Cerebellar nuclear complex (tissue), 1 donor: ENCODE measurements at places on chromosomes 13 and 19.

- no peak for DNase-seq
Observed at GRCh38 chr13:79112016-79112415, 294.0 kb downstream of the RBM26 start.

GRCh38 chr13:97226788-97227627 is 4.9 kb downstream of the MBNL2 start:
- DNase-seq = no peak

GRCh38 chr13:81714513-81714912 is 1373.6 kb upstream of the SPRY2 start:
- DNase-seq = no peak

DNA sequence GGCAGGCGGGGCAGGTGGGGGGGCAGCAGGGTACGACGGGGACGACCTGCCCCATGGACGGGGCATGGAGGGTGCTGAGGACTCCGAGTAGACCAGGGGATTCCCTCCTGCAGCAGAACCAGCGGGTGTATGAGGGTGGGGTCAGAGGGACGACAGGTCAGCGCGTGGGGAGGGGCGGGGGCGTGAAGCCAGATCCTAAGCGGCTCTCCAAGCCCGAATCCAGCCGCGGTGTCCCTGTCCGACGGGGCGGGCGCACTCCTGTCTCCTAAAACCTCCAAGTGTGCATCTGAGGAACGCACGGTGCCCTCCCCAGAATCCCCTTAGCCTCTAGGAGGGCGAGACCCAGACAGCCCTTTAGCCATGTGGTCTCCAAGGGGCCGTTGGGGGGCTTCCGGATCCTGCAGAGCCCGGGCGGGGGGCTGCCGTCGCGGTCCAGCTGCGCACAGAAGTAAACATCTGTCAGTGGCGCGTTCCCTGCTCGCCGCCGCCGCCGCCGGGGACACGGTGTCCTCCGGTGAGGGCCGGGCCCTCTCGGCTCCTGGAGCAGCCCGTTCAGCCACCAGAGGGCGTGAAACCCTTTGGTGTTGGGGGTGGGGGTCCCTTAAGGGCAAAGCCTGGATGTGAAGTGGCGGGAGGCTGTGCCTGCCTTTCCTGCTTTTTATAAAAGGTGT is 730 bp downstream of the NRTN start:
- no peak for DNase-seq

DNA sequence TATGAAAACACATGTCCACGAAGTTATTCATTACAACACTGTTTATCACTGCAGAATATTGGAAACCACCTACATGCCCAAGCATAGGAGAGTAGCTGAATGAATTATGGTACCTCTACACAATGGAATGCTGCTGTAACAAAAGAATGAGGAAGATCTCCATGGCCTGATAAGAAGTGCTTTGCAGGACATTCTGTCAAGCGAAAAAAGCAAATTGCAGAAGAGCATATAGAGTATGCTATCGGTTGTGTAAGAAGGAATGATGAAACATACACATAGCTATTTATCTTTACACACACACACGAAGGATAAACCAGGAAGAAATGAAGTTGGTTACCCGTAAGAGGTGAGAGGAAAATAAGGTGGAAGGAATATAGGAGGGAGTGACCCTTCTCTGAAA is 37.5 kb upstream of the CEACAM20 start:
- no peak for DNase-seq

DNA sequence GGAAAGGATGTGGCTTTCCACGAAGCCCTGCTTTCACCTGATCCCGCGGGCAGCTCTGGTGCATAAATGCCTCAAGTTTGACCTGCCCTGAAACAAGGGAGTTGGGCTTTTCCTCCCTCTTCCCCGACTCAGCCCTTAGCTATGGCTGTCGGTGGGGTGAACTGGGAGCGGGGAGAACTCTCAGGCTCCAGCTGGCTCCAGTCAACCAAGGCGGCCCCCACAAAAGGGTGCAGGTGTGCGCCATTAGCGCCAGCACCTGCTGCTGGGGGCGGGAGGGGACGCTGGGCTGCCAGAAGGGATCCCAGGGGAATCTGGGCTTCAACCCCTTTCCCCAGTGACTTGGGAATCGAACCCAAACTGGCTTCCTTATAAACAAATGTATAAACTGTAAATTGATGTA is 7.1 kb upstream of the DHRS12 start:
- no peak for DNase-seq

DNA sequence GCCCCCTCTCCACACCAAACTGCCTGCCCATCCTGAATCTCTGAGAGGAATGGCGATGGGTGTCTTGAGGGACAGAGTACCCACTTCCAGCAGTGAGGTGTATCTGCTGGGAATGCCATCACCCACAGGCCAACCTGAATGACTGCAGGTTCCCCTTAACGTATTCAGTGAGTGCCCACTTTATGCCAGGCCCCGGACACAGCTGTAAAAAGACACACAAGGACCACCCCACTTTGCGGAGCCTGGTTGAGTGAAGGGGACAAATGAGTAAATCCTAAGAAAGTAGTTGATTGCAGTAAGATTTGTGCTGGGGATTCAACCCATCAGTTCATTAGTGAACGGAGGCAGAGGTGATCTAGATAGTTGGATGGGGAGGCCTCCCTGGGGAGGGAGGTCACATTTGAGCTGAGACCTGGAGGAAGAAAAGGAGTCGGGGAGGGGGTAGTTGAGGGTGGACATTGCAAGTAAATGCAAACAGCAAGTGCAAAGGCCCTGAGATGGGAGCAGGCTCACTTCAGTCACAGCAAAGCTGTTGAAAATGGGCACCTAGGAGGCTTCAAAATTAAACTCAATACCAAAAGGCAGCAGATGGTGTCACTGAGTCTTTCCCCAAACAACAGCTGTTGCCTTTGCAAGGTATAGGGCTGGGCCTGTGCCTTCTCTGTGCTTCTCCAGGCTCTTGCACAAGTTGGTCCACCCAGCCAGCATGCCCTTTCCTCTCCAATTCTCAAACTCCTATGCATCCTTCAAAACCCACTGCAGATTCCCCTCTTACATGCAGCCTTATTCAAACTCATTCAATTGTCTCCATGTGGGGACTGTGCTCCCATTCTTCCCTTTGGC is 4.3 kb downstream of the GDF15 start:
- no peak for DNase-seq

DNA sequence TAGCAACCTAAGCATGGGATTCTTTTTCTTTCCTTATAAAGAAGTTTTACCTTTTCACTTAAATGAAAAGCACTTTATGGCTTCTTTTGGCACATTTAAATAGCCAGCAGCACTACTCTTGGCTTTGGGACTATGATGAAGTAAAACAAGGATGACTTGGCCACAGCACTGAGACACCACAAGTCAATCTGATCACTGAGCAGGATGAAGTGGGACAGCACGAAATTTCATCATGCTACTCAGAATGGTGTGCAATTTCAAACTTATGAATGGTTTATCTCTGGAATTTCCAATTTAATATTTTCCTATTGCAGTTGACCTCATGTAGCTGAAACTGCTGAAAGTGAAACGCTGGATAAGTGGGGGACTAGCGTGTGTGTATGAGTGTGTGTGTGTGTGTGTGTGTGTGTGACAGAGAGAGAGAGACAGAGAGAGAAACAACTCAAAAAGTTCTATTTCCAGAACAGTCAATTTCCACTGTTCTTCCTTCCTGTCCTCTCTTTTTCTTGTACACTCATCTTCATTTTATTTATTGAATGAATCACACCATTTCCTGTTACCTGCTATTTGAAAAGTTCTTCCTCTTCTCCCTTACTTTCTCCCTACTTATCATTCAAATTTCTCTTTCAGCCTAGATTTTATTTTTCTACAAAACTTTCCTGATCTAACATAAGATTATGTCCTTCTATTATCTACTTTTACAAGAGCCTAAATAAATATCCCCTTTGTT is 414.2 kb upstream of the MIR17HG start:
- no peak for DNase-seq

DNA sequence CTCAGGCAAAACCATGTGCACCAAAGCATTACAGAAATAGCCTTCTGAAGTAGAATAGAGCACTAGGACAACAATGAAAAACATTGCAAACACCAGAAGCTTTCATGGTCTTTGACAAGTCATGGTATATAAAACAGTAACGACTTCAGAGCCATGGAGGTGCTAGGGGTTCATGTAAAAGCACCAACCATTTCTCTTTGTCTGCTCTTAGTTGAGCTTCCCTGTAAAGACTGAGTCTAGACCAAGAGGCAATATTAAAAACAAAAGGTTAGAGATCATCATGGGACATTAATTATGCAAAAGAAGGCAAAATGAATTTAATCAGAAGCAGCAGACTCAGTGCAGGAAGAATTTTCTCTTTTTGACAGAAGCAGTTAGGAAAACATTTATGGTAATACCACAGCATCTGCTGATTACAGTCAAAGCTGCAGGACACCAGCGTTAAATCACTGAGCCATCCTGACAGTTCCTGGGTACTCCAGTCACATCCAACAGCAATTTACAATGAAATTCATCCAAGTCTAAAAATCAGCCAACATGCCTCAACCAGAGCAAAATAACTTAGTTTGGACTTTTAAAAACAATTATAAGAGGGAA is 476.8 kb downstream of the DIAPH3 start:
- no peak for DNase-seq

DNA sequence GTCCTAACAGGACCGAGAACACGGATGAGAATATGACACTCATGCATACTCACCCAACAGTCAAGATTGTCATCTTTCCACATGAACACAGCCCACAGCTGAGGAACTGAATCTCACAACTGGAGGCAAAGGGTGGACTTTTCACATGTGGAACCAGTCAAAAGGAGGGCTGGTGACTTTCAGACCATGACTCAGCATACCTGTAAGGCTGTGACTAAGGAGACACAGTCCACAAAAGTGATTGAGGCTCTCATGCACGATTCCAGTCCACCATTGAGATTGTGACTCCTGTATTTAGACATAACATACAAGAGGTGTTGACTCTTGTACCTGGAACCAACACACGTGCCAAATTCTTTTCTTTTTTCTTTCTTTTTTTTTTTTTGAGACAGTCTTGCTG is 40.0 kb downstream of the ZNF729 start:
- no peak for DNase-seq

GRCh38 chr13:81916461-81916860 is 1575.5 kb upstream of the SPRY2 start:
- DNase-seq = no peak

GRCh38 chr19:42498169-42498757 is 30.0 kb downstream of the CEACAM1 start:
- DNase-seq = no peak

DNA sequence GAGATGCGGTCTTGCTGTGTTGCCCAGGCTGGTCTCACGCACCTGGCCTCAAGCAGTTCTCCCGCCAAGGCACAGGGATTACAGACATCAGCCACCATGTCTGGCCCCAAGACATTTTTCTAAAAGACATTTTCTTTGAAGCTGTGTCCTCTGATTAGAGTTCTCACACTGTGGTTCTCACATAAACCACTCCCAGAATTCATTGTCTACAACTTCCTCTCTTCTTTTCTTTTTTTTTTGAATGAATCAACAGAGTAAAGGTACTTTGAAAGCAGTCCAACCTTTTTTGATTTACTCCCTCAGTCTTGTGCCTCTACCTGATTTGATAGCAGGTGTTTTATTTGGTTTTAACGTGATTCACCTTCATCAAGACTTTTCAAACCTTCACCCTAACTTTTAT is 14.3 kb upstream of the SHD start:
- DNase-seq = no peak

- DNase-seq = no peak
Observed at GRCh38 chr13:75675421-75675820, 39.3 kb downstream of the LMO7 start.

DNA sequence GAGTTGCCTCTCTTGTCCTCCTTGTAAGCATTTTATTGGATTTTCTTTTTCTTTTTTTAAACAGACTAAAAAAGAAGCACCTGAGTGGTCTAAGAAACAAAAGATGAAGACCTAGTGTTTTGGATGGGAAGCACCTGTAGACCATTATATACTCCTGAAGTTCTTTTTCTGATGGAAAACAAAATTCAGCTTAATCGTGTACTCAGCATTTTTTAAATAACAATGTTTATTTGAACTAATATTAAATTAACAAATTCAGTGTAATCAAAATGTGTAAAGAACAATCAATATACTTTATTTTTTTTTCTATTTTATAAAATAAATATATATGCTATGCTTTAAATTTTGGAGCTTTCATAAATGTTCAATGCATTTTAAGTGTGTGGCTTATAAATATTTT is 43.0 kb upstream of the KLF5 start:
- DNase-seq = no peak

DNA sequence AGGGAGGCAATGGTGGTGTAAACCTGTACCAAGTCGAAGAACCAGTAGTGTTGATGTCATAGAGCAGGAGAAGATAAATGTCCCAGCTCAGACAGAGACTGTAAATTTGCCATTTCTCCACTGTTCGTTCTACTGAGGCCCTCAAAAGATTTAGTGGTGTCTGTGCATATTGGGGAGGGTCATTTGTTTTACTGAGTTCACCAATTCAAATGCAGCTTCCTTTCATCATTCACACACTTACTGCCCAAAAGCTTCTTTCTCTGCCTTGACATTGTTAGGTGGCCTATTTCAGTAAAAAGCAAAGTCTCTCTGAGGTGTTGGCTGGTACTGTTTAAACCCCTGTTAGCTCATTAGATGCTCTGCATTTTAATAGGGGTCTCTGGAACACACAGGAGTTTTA is 86.2 kb upstream of the EDNRB start:
- no peak for DNase-seq

- no peak for DNase-seq
Observed at GRCh38 chr19:17944301-17944700, 11.5 kb downstream of the CCDC124 start.

- no peak for DNase-seq
Observed at GRCh38 chr13:113187263-113187669, 21.2 kb downstream of the PCID2 start.

DNA sequence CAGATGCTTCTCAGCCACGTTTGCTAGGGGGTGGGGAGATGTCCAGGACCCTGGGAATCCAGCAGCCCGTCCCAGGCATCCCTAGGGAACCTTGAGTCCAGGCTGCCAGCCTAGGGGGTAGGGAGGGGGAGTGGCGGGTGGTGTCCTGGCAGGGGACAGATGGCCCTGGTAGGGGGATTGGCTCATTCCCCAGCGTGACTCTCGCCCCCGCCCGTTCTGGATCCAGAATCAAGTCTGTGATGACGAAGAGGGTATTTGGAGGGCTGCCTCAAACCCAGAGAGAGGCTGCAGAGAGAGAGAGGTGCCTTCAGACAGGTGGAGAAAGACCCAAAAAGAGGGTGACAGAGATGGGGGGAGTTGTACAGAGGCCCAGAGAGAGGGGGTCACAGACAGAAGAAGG is 4.1 kb downstream of the SLC17A7 start:
- DNase-seq = no peak

DNA sequence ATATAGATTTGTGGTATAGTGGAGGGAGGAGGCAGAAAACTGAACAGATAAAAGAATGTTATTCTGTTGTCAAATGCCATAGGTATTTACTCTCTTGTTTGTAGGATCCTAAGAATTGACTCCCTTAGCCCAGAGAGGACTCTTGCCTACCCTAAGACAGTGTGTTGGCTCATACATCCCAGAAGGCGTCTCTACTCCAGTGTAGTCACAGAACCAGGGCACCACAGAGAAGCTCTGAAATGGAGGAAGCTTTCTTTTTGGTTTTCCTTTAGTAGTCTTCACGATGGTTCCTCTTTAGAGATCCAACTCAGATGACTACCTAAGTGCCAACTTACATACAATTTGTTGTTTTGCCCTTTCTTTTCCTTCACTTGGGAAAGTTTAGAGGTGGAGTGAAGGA is 14.0 kb downstream of the GPR183 start:
- no peak for DNase-seq

- DNase-seq = no peak
Observed at GRCh38 chr19:15115080-15115479, 7.9 kb downstream of the SYDE1 start.
